ENCODE measurements at places on chromosomes 3 and 15.

DNA sequence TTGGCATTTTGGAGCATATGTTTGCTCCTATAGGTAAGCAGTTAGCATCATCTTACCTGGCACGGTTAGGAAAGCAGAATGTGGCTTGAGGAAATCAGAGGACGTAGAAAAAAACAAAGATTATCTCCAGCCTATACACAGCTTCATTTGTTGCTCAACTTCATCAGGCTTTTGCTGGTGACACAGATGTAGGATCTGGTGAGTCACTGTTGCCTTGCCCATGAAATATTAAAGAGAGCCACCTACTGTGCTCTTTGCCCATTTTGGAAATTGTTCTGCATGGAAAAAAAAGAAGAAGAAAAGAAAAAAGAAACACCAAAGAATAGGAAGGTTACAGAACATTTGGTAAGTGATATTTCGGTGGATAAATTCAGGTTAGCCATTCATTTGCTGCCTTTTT is 3.8 kb downstream of the IL1RAP start:
- DNase-seq, result no peak

GRCh38 chr15:67038736-67039135 is 26.7 kb upstream of the SMAD3 start:
- DNase-seq, result no peak

DNA sequence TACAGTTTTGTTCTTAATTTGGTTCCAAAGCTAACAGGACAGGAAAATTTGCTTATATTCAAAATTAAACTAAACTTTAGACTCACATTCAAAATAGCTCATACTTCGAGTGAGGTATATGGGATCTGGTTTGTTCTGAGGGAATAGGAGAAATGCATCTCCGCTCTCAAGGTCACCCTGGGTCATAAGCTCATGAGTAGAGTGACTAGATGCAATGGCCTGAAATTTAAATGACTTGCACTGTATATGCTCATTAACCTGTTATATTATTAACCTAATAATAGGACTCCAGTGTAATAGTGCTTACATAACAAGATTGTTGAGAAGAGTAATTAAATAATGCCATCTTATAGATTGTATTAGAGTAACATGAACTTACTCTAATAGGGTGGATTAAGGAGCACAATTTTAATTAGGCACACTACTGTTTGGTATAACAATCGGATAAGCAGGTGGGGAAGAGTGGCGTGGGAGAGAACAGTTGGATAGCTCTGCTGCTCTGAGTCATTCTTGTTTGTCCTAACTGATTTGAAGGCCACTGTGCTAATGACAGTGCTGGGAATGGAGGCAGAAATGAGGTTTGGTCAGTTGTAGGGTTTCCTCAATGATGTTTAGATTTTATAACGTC is 5.2 kb downstream of the NKTR start:
- DNase-seq, result no peak

- no peak for DNase-seq
Measured at GRCh38 chr3:126850370-126851085, 132.4 kb upstream of the PLXNA1 start.

- no peak for DNase-seq
Measured at GRCh38 chr3:186081678-186082077, 27.2 kb downstream of the ETV5 start.

DNA sequence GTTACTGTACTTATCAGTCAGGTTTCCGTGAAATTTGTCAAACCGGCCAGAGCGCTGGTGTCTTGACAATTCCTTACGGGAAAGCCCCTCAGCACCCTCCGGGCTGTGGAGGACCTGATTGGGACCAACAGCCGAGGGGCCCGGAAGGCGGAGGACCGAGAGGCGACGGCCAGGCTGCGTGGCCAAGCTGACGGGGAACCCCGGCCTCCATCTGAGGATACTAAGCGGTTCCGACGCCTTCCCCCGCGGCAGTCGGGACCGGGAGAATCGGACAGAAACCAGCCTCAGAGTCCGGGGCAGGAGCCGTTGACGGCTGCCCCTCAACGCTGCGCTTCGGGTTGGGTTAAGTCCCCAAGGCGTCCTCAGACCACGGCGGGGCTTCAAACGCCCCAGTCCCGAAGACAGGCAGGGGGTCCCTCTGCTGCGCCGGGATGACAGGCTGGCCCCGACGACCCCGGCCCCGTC is 499 bp downstream of the ALDH1A2 start:
- DNase-seq, result no peak

- no peak for DNase-seq
Measured at GRCh38 chr3:6671363-6671762, 189.6 kb upstream of the GRM7 start.

- no peak for DNase-seq
Measured at GRCh38 chr3:69210068-69210730, 87.8 kb upstream of the LMOD3 start.

- DNase-seq, result peak; percentile 6
Measured at GRCh38 chr15:84955089-84955848, 26.4 kb upstream of the PDE8A start.

DNA sequence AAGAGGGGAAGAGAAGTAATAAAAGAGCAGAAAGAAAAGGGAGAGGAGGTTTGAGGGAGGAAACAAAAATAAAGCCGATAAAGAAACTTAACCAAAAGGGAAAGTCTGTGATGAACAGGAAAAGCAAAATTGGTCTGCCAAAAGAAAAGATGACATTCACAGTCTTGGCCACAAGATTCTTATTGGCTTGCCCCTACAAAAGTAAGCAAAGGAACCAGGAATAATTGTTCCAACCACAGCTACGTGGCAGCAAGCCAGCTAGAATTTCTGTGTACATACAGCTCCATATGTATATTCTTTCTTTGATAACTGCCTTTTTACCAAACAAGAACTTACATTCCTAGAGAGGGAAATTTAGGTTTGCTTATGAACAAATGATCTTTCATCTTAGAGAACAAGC is 79.6 kb downstream of the MLH1 start:
- DNase-seq, result no peak

DNA sequence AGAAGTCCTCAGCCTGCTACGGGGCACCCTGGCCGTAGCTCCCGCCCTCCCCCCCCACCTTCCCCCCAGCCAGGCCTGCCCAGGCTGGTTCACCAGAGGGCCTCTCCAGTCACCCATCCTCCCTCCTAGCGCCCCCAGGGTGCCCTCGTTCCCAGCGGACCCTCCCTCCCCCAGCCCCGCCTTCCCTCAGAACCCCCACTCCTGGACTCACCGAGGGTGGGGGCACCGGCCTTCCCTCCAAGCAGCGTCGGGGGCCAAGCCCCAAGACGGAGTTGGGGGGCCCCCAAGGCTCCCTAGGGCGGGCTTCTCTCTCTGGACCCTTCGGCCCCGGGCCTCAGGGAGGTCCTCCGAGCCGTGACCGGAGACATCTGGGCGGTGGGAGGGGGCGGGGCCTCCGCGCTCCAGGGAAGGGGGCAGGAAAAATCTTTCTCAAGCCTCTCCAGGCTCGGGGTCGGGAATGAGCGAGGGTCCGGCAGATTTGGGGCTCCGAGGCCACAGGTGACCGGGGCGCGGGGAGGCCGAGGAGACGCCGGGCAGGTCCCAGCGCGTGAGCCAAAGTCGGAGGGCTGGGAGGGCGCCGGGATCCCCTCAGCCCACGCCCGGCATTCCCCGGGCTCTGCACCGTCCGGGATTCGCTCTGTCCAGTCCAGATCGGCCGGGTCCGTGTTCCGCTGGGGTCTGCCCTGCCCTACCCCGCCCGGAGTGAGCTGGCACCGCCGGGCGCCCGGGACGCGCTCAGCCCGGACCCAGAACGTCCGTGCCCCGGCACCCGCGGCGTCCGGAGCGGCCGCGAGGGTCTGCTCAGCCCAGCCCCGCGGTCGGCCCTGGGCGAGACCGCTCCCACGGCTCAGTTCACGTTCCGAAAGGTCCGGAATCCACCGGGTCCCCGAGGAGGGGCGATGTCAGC is 999 bp downstream of the INSYN1 start:
- DNase-seq, result no peak

DNA sequence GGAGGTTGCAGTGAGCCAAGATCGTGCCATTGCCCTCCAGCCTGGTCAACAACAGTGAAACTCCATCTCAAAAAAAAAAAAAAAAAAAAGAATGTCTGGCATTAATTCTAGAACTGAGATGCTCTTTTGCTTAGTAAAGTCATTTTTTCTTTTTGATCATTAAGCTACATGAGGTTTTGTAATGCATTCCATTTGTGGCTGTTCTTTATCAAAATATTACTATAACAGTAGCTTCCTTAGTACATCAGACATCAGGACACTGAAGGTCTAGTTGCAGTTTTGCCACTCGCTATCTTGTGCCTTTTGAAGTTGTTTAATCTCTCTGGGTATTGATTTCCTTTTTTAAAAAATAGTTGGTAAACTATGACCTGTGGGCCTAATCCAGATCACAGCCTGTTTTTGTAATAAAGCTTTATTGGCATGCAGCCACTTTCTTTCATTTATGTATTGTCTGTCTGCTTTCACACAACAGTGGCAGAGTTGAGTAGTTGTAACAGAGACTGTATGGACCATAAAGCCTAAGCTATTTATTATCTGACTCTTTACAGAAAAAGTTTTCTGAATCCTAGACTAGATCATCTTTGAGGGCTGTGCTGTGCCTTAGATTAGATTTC is 76.6 kb downstream of the SLC25A26 start:
- DNase-seq, result no peak

- no peak for DNase-seq
Measured at GRCh38 chr3:153783741-153784480, 337.3 kb upstream of the ARHGEF26 start.

GRCh38 chr3:133573054-133573628 is 345 bp upstream of the CDV3 start:
- DNase-seq, result peak; percentile 100

DNA sequence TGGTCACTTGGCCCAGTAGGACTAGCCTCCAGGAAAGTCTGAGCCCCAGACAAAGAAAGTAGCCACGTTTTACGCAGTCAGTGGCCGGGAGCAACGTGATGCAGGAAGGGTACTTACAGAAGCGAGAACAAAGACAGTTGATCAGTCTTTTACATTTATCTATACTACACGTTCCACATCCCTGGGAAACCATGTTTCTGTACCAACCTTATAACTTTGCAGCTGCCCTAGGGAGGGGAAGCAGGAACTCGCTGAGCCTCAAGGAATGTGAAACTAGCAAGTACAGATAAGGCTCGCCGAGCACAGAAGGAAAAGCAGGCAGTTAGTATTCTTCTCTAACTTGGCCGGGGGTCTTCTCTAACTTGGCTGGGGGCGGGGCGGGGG is 3.4 kb upstream of the KNL1 start:
- no peak for DNase-seq

GRCh38 chr3:86481031-86481430 is 509.9 kb downstream of the VGLL3 start:
- no peak for DNase-seq

DNA sequence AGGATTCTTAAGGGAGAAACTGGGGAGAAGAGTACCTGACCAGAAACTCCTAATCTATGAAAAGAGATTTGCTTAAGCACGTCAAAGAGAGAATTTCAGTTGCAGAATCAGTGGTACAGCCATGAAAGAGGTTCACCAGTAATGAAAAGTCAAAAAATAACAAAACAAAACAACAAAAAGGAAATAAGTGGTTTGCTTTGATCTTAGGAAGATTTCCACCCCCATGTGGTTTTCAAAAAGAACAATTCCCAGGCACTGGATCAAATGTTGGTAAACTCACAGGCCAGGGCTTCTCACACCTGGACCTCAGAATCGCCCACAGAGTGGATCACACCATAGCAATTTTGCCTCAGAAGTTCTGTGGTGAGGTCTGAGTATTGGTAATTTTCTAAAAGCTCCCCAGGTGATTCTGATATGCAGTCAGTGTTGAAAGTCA is 67.5 kb downstream of the TMEM39A start:
- peak; percentile 38 for DNase-seq

- no peak for DNase-seq
Measured at GRCh38 chr15:96687388-96688107, 357.0 kb downstream of the NR2F2 start.

- DNase-seq, result no peak
Measured at GRCh38 chr15:36612063-36612788, 32.8 kb downstream of the CDIN1 start.

DNA sequence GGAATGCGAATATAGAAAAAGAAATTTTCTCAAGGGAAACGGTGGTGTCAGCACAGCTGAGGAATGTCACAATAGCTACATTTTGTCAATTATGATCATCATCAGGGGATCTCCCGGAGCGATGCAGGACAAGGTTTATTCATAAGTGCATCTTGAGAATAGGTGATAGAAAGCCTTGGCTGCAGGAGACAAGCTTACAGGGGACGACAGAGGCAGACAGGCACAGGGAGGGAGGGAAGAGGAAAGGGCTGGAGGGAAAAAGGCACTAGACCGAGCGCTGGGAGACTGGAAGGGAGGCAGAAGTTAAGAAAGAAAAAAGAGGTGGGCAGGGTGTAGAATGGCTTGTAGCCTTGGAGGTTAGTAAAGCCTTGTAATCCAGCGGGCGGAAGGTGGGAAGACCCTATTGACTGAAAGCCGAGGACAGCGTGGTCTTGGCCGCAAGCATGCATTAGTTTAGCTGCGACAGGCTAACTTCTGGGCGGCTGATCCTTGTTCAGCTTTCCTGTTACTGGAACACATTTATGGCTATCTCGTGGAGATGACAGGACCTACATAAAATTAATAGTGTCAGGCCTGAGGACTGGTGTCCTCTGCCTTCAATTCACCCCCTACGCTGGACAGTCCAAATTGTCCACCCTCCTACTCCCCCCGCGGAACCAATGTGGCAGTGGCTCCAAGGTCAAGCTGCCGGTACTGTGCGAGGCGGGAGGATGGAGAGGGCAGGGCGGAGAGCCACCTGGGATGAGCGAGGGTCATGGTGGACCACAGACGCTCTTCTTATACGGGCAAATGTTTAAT is 1.4 kb upstream of the NECTIN3 start:
- DNase-seq, result no peak

DNA sequence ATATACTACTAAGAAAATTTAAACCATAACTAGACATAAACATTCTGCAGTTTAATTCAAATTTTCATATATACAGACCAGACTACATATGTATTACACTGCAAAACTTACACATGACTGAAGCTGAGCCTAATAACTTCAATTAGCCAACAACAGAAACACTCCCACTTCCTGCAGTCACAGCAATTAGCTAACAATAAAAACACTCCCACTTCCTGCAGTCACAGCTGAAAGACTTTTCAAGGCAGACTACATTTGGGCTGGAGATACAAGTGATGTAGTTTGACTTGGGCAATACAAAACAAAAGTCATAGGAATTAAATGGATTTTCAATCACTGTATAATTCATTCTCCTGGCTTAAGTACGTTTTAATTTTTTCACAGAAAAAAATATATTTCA is 10.3 kb downstream of the TM2D3 start:
- DNase-seq, result no peak

GRCh38 chr3:76702676-76703075 is 337.2 kb upstream of the ROBO2 start:
- DNase-seq, result no peak

GRCh38 chr3:3125977-3126376 is 763 bp upstream of the TRNT1 start:
- DNase-seq, result no peak

GRCh38 chr3:187025254-187025655 is 94.9 kb downstream of the ST6GAL1 start:
- DNase-seq, result peak; percentile 52

DNA sequence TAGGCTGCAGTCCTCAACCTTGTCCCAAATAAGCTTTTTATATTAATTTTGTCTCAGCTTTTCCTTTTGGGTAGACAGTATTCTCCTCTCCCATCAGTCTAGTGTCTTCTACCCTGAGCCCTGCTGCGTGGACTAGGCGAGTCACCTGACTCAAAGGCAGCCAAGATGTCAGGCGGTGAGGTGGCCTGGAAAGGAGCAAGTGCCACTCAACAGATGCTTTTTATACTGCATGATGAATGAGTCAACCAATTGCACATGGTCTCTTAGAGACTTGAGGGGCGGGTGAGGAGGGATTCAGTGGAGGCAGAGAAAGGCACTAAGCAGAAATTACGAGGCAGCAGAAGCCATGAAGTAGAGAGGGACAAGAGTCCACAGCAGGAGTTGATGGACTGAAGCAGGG is 95.9 kb downstream of the FRMD4B start:
- no peak for DNase-seq

All from activated CD4-positive, alpha-beta T cell treated with anti-CD3 and anti-CD28 coated beads, Interleukin-2, Interleukin-4, amounts not matched to agents 100 ng/mL and 50 ng/mL, durations not matched to agents 16 hours and 8 hours (primary cell).